ENCODE measurements at places on chromosomes 7 and 10.

- no peak for DNase-seq
Observed at GRCh38 chr7:158475036-158475678, 112.5 kb downstream of the PTPRN2 start.

GRCh38 chr7:157918326-157919080, 581.7 kb downstream of the DNAJB6 start:
- DNase-seq: no peak

GRCh38 chr7:135682191-135682590, 19.9 kb downstream of the STMP1 start:
- DNase-seq: no peak

GRCh38 chr7:54596747-54597146, 54.6 kb downstream of the VSTM2A start:
- DNase-seq: no peak

GRCh38 chr7:82438521-82438920, 5.1 kb downstream of the CACNA2D1 start:
- no peak for DNase-seq

- no peak for DNase-seq
Observed at GRCh38 chr7:157729566-157729965, 392.8 kb downstream of the DNAJB6 start.

- DNase-seq: no peak
Observed at GRCh38 chr7:80439894-80440821, 71.7 kb downstream of the GNAT3 start.

- no peak for DNase-seq
Observed at GRCh38 chr7:1290026-1290678, 57.5 kb downstream of the UNCX start.

- DNase-seq: no peak
Observed at GRCh38 chr7:33066771-33067170, 4.2 kb upstream of the NT5C3A start.

- DNase-seq: no peak
Observed at GRCh38 chr10:76188216-76188615, 756.8 kb downstream of the LRMDA start.

Measured in stimulated activated CD8-positive, alpha-beta memory T cell treated with anti-CD3 and anti-CD28 coated beads, Interleukin-15, amount 100 ng/mL, for 4 hours (primary cell).